Forelimb muscle (tissue), 1 donor: ENCODE measurements at places on chromosomes 16 and 17.

GRCh38 chr17:1890758-1891450, 61.1 kb downstream of the RPA1 start:
- no peak for DNase-seq

- no peak for DNase-seq
Observed at GRCh38 chr16:88421871-88422433, 31.1 kb upstream of the ZFPM1 start.

GRCh38 chr16:3696425-3697218, 20.7 kb downstream of the TRAP1 start:
- DNase-seq = no peak

DNA sequence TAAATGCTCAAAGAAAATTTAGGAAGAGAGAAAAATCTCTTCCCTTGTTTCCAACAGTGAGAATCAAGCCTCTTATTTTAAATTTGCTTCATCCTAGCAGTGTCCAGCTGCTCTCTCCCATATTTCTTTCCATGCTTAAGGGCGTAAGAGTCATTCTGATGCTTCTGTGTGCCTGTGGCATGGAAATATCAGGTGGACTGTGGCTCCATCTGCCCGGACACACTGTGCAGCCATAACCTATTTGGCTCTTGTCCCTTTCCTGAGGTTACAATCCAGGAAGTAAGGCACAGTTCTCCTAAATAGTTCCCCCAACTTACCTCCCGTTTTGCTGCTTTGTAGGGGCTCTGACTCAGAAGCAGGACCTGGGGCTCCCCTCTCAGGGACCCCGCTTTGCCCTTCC, 6.3 kb upstream of the KRT222 start:
- no peak for DNase-seq

DNA sequence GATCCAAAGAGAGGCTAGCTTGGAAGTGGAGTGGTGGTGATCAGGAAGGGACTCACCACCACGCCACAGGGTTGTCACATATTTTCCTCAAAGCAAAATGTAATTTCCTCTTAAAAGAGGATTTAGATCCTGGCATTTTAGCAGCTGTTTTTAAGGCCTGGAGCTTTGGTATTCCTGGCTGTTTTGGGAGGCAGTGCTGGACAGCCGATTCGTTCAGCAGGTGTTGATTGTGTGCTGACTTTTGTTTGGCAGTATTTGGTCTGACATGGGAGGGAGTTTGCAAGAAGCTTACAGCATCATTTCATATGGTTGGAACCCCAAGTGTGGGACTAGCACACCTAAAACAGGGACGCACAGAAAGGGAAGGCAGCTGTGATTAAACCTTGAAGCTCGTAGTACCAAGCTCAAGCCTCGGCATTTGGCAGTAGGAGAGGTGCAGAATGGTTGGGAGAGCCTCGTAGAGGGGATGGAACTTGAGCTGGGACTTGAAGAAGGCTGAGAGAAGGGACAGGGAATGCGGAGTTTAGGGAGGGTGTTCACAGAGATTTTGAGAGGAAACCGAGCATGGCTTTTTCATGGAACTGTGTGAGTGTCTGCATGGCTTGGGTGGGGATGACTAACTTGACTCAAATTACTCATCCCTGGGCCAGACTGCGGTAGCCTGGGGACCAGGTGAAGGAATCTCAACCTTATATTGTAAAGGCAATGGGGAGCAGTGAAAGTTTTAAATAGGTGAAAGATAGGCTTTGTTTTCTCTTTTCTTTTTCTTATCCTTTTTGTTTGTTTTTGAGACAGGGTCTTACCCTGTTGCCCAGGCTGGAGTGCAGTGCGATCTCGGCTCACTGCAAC, 52.3 kb downstream of the RPTOR start:
- no peak for DNase-seq

- peak; percentile 52 for DNase-seq
Observed at GRCh38 chr17:8359769-8360168, 16.7 kb downstream of the KRABD2 start.

DNA sequence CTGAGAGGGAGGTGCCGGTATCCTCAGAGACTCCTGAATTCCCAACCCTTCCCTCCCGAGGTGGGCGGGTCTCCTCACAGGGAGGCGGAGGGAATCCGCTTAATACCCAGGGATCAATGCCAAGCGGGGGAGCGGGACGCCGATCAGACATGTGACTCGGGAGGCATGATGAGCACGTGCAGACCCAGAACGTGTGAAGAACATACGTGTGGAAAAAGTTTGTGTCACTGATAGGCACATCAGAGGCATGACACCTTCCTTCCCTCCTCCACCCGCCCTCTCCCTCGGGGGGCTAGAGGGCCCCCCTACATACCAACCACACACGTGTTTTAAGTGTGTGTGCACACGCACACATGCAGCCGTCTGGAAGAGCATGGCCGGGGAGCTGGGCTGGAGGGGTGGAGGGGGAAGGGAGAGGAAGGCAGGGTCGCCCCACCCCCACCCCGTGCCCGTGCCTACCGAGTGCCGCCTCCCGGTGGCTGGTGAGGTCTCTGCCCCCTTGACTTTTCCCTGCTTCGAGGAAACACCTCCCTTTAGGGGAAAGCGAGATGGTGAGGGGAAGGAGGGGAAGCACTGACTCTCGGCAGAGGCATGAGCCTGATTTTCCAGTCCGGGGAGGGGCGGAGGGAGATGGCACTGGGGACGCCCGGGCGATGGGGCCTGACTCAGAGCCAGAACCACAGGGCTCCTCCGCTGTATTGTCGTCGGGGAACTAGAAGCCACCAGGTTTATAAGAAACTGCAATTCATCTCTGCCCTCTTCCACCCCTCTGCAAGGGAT, 12.1 kb upstream of the TBX21 start:
- no peak for DNase-seq

GRCh38 chr17:1299552-1300370, 20.3 kb downstream of the TRARG1 start:
- no peak for DNase-seq

DNA sequence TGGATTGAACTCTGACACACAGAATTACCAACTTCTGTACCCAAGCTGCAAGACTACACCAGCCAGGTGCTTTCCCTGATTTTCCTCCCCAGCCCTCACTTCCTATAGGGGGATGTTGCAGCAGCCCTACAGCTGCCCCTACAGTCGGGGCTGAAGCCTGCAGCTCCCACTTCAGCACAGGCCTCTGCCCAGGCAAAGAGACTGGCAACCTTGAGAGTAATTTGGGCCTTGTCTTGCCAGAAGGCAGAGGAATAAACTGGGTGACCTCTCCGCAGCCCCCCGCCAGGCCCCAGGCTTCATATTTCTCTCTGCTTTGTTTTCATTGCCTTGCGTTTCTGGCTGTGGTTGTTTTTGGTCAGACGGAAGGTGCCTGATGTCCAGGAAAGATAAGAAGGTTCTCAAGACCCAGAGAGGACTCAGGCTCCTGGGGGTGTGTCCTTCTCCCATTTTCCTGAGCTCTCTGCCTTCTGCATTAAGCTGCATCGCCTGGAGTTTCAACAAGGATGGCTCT, 32.0 kb downstream of the SLC6A4 start:
- no peak for DNase-seq

- DNase-seq = no peak
Observed at GRCh38 chr16:19885451-19886072, 914 bp upstream of the GPRC5B start.

DNA sequence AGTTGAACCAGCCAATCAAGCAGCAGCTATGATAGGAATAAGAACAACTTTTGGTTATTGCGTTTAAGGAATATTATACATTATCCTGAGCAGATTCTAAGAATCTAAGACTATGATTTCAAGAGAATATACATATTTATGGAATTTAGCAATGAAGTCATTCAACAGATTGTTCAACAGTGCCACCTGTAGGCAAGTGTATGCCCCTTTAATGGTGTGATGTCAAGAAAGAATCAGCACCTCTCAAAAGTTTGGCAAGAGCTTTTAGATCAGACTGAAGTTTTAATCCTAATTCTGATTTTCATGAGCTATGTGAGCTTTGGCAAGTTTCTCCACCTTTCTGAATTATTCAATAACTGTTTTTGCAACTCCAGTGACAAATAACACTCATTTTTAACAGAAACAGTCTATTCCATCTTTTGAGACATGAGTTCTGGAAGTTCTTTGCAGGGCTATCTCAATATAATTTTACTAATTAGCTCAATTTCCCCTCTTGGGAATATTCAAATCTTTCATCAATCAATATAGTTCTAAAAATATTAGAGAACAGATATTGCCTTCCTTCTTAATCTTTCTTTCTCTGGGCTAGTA, 474.3 kb upstream of the TOM1L1 start:
- peak; percentile 8 for DNase-seq

- DNase-seq = no peak
Observed at GRCh38 chr16:70597135-70597835, 49.1 kb upstream of the IL34 start.

- no peak for DNase-seq
Observed at GRCh38 chr17:4881761-4882555, 17.4 kb upstream of the C17orf107 start.

- DNase-seq = no peak
Observed at GRCh38 chr17:44940317-44940716, 7.3 kb downstream of the KIF18B start.

DNA sequence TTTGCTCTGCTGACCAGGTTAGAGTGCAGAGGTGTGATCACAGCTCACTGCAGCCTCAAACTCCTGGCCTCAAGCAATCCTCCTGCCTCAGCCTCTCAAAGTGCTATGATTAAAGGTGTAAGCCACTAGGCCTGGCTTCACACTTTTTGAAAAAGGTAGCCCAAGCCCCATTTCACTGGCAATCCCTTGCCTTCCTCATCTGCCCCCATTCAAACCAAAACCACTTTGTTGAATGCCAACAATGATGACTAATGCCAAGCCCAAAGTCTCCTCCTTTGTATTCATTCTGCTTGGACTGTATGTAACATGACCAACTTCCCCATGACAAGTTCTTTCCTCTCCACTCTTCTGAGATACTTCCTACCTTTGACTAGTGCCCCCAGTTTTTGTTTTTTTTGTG, 33.1 kb downstream of the N4BP1 start:
- no peak for DNase-seq

- DNase-seq = no peak
Observed at GRCh38 chr16:26599785-26600104, 467.0 kb upstream of the C16orf82 start.

GRCh38 chr17:83079766-83080578, 563 bp downstream of the METRNL start:
- no peak for DNase-seq

GRCh38 chr16:89544113-89544512, 16.4 kb upstream of the RPL13 start:
- no peak for DNase-seq
